Bronchial smooth muscle cell (primary cell): ENCODE measurements at places on chromosomes 3 and 15. TPM values are rescaled to one million over a fixed set of nuclear protein-coding genes. Genes with fewer than 3 reads are reported as not detected.

The MUC13 gene
- not detected in 2 replicates for total RNA-seq

The ALCAM gene
- total RNA-seq, result 37.7 and 44.0 TPM in 2 replicates

The DGKG gene
- total RNA-seq, result 2.5 TPM in 1 of 2 replicates, not detected in the other

The SLC25A36 gene
- total RNA-seq, result 47.6 and 59.3 TPM in 2 replicates

The ST8SIA2 gene
- not detected in 2 replicates for total RNA-seq
